GM23248 (cell line): ENCODE measurements at places on chromosomes 11 and 22.

- DNase-seq: no peak
These were observed 16.4 kb downstream of the PRR5 start for GRCh38 chr22:44718418-44718817.

DNA sequence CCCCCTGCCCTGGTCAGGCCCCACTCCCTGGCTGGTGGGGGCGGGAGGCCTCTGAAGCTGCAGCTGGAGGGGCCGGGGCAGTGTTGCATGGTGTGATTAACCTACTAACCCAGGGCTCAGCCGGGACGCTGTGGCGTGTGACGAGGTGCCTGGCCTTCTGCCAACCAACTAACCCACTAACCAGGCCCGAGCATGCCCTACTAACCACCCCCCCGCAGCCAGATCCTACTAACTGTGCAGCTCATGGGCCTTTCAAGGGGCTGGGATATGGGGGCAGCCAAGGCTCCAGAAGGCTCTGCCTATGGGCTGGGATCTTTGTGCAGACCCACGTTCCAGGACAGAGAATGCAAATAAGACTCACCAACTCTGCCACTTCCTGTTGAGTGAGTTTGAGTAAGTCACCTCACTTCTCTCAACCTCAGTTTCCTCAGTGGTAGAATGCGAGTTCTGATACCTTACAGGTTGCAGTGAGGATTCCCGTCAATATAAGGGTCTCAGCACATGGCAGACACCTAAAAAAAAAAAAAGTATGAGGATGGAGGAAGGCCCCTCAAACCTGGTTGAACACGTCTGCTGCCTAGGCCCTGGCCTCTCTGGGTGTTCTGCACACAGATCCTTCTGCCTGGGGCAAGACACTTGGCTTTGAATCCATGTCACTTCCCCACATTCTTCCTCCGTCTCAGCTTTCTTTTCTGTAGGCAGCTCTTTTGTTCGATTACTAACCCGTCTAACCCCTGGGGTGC is 14.1 kb downstream of the MIAT start:
- no peak for DNase-seq

GRCh38 chr22:32546935-32547334 is 72.3 kb downstream of the FBXO7 start:
- DNase-seq: no peak

DNA sequence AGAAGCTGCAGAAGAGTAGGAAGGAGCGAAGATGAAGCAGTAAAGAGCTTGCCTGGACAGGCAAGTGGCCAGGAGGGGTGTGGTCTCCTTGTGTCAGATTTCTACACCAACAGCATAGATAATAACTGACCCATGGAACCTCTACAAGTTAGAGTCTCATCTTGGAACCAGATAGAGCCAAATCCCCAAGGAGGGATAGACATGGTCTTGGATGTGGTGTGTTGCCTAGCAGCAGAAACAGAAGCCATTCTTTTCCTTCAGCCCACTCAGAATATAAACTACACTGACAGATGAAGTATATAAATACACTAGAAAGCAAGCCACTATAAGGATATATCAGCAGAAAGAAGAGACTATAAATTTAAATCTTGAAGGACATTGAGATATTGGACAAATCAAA is 4.3 kb upstream of the CARD16 start:
- no peak for DNase-seq
